Stimulated activated CD4-positive, alpha-beta T cell treated with anti-CD3 and anti-CD28 coated beads, Interleukin-12 subunit alpha, Interleukin-12 subunit beta, amount 100 ng/mL, for 48 hours (primary cell): ENCODE measurements at places on chromosomes 16 and 17.

GRCh38 chr16:3591436-3591803 lies 14.2 kb upstream of the NLRC3 start:
- no peak for DNase-seq

- DNase-seq: no peak
Measured at GRCh38 chr17:6603744-6604325, 36.7 kb downstream of the KIAA0753 start.

- DNase-seq: no peak
Measured at GRCh38 chr17:40360091-40360490, 4.4 kb downstream of the GJD3 start.

DNA sequence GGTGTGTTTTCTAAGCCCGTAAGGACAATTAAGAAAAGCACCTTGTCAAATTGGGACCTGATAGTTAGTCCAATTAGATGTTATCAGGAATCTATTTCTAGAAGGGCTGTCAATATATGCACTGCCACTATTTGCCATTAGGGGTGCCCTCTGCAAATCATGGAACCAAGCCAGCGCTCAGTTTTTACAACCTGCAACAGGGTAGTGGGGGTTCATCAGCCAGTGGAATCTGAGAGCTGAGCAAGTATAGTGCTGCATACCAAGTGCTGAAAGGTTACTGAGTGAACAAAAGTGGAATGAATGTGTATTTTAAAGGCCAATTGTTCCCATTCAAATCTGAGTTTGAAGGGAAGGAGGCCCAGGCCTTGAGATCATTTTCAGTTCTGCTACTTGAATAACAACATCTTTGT lies 10.4 kb downstream of the PRR11 start:
- DNase-seq: peak; percentile 24

DNA sequence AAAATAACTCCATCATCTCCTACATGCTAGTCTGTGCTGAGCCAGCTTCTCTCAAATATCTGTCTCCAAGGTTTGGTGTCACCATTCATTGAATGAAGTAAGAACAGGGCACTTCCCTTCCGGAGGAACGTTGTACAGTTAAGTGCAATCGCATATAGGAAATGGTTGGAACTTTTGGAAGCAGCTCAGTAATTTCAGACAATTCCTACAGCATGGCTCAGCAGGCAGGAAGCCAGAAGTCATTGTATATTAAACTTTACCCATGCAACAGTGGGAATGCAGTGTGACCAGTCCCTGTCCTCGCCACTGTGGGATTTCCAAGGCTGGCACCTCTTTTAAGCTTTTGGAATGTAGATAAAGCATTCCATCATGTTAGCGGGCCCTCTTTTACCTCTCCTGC lies 51.1 kb upstream of the MYH2 start:
- DNase-seq: no peak

DNA sequence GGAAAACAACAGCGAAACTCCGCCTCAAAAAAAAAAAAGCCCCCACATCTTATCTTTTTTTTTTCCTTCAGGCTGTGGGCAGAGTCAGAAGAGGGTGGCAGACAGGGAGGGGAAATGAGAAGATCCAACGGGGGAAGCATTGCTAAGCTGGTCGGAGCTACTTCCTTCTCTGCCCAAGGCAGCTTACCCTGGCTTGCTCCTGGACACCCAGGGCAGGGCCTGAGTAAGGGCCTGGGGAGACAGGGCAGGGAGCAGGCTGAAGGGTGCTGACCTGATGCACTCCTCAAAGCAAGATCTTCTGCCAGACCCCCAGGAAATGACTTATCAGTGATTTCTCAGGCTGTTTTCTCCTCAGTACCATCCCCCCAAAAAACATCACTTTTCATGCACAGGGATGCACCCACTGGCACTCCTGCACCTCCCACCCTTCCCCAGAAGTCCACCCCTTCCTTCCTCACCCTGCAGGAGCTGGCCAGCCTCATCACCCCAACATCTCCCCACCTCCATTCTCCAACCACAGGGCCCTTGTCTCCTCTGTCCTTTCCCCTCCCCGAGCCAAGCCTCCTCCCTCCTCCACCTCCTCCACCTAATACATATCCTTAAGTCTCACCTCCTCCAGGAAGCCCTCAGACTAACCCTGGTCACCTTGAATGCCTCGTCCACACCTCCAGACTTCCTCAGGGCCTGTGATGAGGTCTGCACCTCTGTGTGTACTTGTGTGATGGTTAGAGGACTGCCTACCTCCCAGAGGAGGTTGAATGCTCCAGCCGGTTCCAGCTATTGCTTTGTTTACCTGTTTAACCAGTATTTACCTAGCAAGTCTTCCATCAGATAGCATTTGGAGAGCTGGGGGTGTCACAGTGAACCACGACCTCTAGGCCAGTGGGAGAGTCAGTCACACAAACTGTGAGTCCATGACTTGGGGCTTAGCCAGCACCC lies 1.2 kb upstream of the HBA1 start:
- no peak for DNase-seq

- DNase-seq: no peak
Measured at GRCh38 chr16:67445913-67446907, 15.3 kb downstream of the HSD11B2 start.

DNA sequence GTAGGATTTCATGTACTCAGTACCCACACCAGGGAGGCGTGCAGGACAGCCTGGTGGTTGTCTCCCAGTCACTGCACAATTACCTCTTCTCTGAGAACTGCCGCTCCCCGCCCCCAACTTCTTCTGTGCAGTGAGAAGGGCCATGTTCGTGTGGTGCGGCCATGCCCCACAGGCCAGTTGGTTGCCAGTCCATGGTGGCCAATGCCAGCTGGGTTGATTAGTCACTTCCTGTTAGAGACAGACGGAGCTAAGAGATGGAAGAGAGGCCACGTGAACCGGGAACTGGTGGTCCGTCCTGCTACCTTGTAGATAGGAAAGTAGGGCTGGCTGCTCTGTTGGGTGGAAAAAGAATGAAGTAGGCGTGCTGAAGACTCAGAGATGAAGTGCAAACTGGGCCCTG lies 206.5 kb downstream of the ABCC12 start:
- no peak for DNase-seq

DNA sequence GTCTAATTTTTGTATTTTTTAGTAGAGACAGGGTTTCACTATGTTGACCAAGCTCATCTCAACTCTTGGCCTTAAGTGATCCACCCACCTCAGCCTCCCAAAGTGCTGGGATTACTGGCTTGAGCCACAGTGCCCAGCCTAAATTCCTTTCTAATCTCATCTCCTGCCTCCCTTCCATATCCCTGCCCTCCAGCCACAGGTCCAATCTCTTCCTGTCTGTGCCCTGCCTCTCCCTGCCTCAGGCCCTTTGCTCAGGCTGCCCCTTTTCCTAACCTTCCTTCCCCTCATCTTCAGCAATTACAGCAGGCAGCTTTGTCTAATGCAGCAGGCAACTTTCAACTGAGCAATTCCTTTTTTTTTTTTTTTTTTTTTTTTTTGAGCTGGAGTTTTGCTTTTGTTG lies 46.8 kb downstream of the CFAP20 start:
- DNase-seq: no peak

GRCh38 chr16:82660075-82660645 lies 33.4 kb downstream of the CDH13 start:
- DNase-seq: peak; percentile 25

DNA sequence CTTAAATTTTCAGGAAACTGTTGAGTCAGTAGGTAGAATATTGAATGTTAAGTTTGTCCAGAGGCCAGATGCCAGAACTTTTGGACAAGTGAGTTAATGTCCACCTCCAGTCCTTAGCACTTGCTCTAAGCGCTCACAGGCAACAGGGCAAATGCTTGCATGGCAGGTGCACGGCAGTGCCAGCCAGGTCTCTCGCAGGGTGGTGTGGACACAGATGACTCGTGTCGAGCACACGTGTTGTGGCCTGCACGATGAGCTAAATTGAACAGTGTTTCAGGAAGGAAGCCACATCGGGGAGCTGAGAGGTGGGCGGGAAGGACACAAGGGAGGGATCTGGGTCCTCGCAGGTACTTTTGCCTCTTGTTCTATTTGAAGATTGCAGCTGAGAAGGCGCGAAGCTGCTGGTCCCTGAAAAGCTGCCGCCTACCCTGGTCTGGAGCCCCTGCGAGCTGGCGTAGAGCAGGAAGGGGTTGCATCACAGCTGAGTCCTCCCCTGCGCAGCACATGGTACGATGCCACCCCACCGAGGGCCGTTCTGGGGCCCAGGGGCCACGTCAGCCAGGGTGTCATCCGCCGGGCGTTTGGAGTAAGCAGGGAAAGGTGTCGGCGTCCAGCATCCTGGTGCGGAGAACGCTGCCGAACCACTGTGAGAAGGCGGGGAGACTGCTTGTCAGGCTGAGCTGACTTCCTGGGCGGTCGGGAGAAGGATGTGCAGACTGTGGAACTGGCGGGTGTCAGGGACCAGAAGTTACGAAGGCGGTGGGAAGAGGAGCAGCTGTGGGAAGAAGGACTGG lies 6.3 kb downstream of the RAB40C start:
- DNase-seq: no peak

DNA sequence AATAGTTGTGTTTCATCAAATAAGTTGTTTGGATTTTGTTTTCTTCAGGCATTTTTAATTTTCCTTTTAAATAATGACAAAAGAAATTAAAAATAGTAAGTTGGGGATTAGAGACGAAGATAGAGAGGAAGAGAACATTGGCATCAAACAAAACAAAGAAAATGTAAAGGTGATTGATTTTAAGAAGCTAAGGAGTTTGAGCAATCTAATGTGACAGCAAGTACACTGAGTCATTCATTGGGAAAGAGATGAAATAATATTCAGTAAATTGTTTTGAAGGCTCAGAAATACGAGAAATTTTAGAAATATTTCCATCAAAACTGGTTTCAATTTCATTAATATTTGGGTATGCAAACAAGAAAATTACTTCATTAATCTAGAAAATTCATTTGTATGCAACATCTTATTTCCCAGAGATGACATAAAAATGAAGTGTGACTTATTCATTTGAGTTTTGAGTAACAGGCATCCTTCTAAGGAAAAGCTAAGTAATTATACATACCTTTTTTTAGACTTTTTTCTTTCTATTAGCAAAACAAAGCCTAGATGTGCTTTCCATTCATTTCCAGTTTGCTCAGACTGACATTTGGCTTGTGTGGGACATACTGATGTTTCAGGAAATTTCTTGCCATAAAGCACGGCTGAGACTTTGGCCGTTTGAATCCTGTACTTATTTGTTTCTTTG lies 66.7 kb downstream of the COX10 start:
- no peak for DNase-seq

- DNase-seq: no peak
Measured at GRCh38 chr17:42518755-42519545, 17.1 kb upstream of the NAGLU start.

DNA sequence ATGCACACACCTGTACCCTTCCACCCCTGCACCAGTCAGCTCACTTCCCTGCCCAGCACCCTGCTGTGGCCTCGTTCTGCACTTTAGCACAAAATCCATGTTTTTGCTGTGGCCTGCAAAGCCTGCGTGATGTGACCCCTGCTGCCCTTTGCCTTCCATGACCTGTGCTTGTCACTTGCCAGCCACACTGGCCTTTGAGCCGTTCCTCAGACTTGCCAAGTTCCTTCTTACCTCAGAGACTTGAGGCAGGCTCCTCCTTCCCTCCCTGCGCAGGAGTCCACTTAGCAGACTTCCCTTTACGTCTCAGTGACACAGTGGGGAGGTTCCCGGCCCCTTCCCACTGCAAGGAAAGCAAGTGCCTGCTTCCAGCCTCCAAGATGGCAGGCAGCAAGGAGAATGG lies 134.7 kb downstream of the SNX29 start:
- DNase-seq: no peak

DNA sequence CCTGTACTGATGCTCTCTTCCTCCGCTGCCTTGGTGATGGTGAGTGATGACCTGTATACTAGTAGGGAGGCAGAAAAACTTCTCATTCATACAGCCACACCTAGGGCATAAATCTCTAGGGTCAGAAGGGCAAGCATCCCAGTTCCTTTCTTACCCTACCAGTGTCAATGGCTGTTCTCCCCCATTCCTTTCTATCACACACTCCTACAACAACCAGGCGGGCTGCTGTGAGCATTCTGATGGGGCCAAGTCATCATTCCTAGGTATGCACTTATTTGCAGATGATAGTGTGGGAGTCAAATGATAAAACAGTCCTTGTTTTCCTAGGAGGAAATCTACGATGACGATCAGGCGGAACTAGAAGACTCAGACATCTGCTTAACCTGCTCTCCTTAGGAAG lies 14.0 kb upstream of the SLC6A4 start:
- no peak for DNase-seq

DNA sequence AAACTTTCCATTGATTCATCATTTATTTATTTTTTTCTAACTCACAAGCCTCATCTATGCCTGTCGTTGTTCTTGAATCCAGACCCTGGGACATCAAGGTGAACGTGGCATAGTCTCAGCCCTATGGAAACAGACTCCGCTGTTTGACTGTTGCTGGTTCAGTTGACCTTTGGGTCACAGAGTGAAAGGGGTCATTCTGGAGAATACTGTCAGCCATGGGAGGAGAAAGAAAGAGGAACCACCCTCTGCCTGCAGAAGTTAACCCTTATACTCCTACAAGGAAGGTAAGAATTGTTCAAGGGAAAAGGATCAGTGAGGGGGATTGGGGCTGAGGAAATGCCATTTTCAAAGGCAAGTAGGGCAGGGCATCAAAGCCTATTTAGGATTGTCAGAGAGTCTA lies 387.6 kb upstream of the MAF start:
- no peak for DNase-seq

DNA sequence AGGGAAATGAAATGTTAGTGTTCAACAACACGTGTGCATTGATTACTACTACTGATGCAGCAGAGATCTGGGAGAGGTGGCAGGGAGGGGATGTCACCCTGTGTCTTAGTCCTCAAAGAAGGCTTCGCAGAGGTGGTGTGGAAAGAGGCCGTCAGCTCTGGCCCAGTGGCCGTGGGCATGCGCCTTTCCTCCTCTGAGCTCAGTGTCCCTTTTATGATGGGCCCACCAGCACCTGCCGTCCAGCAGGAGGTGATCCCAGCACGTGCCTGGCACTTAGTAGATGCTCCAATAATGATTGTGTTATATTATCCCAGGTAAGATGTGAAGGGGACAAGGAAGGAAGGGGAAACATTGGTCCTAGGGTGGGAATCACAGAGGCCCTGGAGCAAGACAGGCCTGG lies 106.2 kb downstream of the CLEC16A start:
- no peak for DNase-seq

DNA sequence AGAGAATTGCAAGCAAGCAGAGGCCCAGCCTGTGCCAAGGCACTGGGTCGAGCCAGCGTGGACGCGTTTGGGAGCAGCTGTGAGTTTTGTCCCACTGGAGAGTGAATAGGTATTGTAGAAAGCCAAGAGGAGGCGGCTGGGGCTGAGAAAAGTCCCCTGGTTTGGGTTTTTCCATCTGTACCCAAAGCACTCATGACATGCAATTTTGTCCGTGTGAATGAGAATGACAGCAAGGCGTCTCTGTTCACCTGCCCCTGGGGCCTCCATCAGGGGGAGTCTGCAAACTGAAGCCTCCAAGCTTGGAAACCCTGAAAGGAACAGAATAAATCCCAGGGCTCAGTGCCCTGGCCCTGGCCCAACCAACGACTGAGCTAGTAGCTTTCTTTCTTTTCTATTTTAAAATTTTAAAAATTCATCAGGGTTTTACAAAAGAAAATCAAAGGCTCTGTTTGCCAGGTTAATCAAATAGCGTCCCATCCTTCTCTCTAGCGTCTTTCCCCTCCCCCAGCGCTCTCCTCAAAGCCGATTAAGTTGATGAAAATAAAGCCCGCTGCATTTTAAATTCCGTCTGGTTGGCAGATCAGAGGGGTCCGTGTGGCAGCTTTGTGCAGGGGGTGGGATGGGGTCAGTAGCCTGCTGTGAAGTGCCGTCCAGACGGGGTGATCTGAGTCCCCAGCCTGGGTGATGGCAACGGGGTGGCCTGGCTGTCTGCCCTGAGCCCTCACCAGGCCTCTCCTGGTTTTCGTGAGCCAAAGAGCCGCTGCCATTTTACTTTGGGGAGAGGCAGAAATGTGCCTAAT lies 171.0 kb downstream of the KATNIP start:
- no peak for DNase-seq
